ENCODE measurements at places on chromosomes 6 and 20. TPM values are rescaled to one million over a fixed set of nuclear protein-coding genes. Genes with fewer than 3 reads are reported as not detected.
A peak's percentile ranks its signal among the peaks of the same experiment; 100 is the strongest.

Gene HSD17B8
- 31.3 TPM for total RNA-seq

GRCh38 chr6:45026003-45026516 is 302.1 kb upstream of the RUNX2 start:
- H3K4me1 ChIP-seq, result no peaks in the 10 kb centered on the region
- no peaks in the 10 kb centered on the region for H3K27me3 ChIP-seq
- H3K36me3 ChIP-seq, result no peaks in the 10 kb centered on the region
- H3K4me3 ChIP-seq, result no peak overlapping the region

- H3K27me3 ChIP-seq, result no peaks in the 10 kb centered on the region
- no peak overlapping the region for H3K27ac ChIP-seq
- no peaks in the 10 kb centered on the region for H3K4me1 ChIP-seq
- DNase-seq, result no peak
- no peak overlapping the region for H3K4me3 ChIP-seq
These were observed 108.0 kb downstream of the NUS1 start for GRCh38 chr6:117783279-117783678.

- no peak overlapping the region for H3K4me3 ChIP-seq
- peaks cover 3% of the 10 kb centered on the region for H3K4me1 ChIP-seq
- no peak overlapping the region for H3K27ac ChIP-seq
- no peak for DNase-seq
These were observed 46.8 kb upstream of the NEDD9 start for GRCh38 chr6:11279284-11279689.

Gene SNX5
- 102 TPM for total RNA-seq

Gene GABRR1
- total RNA-seq, result under 0.01 TPM

Gene FRK
- 0.80 TPM for total RNA-seq

DNA sequence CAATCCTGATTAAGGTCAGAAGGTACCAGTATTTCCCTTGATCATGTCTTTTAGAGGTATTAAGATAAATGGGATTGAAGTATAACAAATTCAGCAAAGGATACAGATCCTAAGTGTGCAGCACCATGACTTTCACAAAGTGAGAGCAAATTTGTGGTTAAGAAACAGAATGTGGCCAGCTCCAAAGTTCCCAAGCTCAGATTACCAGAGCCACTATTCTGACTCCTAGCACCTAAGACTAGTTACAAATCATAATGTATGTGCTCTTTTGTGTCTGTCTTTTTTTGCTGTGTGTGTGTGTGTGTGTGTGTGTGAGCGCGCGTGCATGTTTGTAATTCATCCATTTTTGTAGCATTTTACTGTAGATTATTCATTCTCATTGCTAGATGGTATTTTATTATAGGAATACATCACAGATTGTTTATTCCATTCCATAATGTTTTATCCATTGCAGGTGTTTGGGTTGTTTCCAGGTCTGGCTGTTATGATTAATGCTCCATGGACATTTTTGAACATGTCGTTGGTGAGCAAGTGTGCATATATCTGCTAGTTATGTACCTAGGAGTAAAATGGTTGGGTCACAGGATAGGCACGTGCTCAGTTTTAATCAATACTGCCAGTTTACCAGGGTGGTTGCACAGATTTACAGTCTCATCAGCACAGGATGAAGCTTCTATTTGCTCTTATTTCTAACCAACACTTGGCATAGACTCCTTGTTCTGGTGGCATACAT is 314.0 kb upstream of the JAG1 start:
- no peak overlapping the region for H3K4me3 ChIP-seq
- no peak overlapping the region for H3K27ac ChIP-seq
- no peaks in the 10 kb centered on the region for H3K36me3 ChIP-seq
- no peak for DNase-seq

DNA sequence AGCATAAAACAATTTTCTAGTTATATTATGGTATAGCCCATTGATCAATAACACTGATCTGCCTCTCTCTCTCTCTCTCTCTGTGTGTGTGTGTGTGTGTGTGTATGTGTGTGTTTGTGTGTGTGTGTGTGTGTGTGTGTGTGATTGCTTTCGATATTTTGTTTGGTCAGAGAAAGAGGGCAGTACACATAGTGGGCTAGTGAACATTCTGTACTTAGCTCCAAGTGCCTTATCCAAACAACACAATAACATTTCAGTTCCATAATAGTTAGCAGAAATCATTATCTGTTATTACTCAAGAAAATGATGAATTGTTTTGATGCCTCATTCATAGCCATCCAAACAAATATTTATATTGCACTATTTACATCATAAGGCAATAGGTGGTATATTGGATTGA is 979.1 kb upstream of the CITED2 start:
- H3K27me3 ChIP-seq, result no peaks in the 10 kb centered on the region
- H3K4me1 ChIP-seq, result no peaks in the 10 kb centered on the region
- no peak overlapping the region for H3K4me3 ChIP-seq
- H3K27ac ChIP-seq, result no peak overlapping the region
- H3K36me3 ChIP-seq, result no peaks in the 10 kb centered on the region
- no peak for DNase-seq

DNA sequence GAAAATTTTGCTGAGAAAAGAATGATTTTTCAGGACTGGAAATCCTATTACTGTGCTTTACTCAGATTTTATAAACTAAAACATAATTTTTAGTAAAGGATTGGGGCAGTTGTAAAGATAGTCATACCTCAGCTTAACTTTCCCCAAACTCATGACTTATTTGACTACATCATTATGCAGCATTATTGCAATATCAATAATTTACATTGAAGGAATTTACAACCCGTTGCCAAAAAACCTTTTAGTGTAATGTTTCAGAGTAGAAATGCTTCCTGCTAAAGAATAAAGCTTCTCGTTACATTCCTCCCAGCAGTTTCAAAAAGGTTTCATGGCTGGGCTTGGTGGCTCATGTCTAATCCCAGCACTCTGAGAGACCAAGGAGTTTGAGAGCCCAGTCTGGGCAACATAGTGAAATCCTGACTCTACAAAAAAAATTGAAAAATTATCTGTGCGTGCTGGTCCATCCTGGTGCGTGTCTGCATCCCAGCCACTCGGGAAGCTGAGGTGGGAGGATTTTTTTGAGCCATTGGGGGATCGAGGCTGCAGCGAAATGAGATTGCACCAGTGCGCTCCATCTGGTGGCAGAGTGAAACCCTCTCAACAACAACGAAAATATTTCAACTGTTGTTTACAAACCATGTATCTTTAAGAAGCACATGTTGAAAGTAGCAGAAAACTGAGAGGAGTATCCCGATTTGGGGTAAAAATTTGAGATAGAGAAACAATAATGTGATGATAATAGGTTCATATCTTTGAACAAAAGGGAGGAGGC is 4.4 kb downstream of the AMD1 start:
- H3K27ac ChIP-seq, result no peak overlapping the region
- DNase-seq, result no peak
- peaks cover 29% of the 10 kb centered on the region for H3K4me1 ChIP-seq
- H3K36me3 ChIP-seq, result no peaks in the 10 kb centered on the region
- H3K4me3 ChIP-seq, result peak overlapping the region; percentile 32

Gene PTCRA
- total RNA-seq, result 145 TPM

DNA sequence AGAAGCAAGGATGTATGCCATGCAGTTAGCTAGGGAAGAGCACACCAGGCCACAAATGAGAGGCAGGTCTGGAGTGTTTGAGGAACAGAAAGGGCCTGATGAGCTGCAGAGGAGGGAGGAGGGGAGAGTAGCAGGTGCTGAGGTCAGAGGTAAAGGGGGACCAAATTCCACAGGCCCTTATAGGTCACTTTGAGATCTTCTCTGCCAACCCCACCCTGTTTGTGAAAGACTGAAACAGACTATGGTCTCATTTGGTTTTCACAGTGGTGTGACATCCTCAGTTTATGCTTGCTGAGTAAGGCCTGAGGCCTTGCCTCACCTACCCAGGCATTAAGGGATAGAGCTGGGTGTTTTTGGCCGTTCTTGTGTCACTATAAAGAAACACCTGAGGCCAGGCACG is 187.7 kb upstream of the MYLIP start:
- H3K4me1 ChIP-seq, result no peaks in the 10 kb centered on the region
- H3K36me3 ChIP-seq, result no peaks in the 10 kb centered on the region
- no peak for DNase-seq
- H3K27ac ChIP-seq, result no peak overlapping the region
- H3K4me3 ChIP-seq, result no peak overlapping the region
- no peaks in the 10 kb centered on the region for H3K27me3 ChIP-seq

GRCh38 chr20:34701405-34702085 is 2.6 kb upstream of the TP53INP2 start:
- no peak for DNase-seq
- H3K36me3 ChIP-seq, result no peaks in the 10 kb centered on the region
- H3K27me3 ChIP-seq, result peaks cover 40% of the 10 kb centered on the region
- peaks cover 5% of the 10 kb centered on the region for H3K4me1 ChIP-seq
- no peak overlapping the region for H3K4me3 ChIP-seq

DNA sequence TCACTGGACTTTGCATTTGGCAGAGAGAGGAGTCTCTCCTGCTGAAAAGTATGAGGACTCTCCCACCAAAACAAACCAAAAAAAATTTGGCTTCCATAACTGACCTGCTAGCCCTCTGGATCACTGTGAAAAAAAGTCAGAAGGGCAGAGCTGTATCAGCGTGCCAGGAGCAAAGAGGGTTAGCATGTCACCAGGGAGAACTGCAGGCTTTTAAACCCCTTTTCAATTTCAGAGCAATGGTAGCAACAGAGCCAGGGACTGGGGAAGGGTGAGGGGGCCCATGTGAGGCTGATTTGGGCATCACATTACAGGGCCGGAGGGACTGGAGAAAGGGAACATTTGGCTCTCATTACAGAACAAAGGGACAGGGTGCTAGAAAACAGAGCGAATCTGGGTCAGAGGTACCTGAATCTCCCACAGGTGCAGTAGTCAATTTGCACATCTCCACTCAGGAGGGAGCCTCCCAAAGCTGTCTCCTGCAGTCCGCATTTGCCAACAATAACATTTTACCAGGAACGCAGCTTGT is 185.7 kb upstream of the EYA4 start:
- no peaks in the 10 kb centered on the region for H3K36me3 ChIP-seq
- no peaks in the 10 kb centered on the region for H3K4me1 ChIP-seq

Gene COL19A1
- 8.7 TPM for total RNA-seq

Gene SF3B5
- 192 TPM for total RNA-seq

All from thymus (tissue), 14 donors.